HepG2 (cell line): ENCODE measurements at places on chromosomes 1 and 21.

- DNase-seq: no peak
Observed at GRCh38 chr1:234551032-234551378, 59.0 kb downstream of the IRF2BP2 start.

DNA sequence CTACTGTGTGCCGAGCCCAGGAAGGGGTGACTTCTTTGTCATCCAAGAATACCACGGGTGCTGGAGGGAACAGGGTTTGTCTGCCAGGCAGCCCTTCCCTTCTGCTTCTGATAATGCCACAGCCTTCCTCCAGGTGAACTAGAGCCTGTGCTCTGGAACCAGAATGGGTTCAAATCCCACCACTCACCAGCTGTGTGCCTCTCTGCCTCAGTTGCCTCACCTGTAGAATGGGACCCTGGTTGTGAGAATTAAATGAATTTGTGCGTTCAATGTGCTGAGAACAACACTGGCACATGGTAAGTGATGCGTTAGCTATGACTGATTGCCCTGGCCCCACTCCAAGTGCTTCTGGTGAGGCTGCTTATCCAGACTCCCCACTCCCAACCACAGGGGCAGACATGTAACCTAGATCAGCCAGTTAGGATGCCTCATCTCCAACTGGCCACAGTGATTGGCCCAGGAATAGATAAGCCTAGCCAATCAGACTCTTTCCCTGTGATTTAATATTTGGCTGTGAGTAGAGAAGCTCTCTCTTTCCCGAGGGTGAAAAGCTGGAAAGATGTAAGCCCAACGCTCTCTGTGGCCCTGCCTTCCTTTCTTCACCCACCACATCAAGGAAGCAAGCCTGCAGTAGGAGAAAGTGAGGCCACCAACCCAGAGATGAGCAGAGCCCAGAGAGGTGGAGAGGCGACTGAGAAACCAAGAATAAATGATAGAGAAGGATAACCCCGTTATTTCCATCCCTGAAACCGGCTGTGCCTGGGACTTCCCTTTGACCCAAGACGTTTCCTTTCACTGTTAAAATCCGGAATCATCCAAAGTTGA is 20.8 kb upstream of the LAPTM5 start:
- no peak for DNase-seq

DNA sequence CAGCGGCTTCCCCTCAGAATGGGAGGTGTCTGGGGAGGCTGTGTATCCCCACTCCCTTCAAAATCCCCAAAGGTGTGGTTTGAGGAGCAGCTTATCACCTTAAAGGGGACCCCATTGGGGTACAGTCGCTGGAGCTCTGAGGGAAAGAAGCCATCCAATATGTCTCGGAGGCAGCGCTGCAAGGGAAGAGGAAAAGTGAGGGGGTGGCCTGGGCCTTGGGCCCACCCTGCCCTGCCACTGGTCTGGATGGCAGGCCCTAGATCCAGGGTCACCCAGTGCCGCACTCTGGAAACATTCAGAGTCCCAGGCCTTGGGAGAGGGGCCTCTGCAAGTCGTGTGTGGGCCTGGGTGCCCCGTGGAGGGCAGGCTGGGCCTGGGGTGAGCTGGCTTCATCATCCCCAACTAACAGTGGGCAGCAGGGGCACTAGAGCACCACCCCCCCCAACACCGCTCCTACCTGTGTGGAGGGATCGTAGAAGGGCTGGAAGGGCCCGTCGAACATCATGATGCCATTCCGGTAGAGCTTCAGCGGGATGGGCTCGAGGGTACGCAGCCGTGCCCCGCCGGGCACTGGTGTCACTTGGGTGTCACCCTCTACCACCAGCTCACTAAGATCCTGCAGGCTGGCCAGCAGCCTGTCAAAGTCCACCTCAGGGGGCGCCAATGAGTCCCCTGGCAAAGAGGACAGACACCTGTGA is 5.6 kb downstream of the SH3BGRL3 start:
- DNase-seq: peak; percentile 73

GRCh38 chr1:31102501-31102950 is 37.0 kb upstream of the PUM1 start:
- DNase-seq: no peak

DNA sequence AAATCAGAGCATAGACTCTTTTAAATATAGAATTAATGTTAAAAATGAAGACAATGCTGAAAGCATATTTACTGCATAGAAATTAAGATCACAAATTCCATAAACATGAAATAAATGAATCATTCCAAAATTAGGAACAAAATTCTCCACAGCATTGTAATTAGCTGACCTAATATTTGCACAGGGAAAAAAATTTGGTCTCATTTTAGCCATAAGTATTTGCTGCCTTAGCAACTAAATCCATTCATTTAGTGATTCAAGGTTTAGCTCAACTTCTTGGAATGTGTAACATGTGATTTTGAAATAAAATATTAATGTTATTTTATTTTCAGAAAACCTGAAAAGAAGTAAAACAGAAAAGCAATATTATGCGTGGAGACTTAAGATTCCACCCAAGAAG is 25.5 kb downstream of the ADAMTS5 start:
- no peak for DNase-seq

DNA sequence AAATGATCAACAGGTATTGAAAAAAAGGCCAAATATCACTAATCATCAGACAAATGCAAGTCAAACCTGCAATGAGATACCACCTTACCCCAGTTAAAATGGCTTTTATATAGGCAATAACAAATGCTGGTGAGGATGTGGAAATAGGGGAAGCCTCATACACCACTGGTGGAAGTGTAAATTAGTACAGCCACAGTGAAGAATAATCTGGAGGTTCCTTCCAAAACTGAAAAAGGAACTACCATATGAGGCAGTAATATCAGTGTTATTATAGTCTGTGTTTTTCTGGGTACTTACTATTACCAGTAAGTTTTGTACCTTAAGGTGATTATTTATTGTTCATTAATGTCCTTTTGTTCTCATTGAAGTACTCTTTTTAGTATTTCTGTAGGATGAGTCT is 201.3 kb downstream of the MRPL39 start:
- DNase-seq: no peak

GRCh38 chr1:182841368-182841988 is 2.3 kb downstream of the DHX9 start:
- peak; percentile 5 for DNase-seq

GRCh38 chr1:56915960-56916359 is 49.9 kb downstream of the C8B start:
- peak; percentile 54 for DNase-seq

DNA sequence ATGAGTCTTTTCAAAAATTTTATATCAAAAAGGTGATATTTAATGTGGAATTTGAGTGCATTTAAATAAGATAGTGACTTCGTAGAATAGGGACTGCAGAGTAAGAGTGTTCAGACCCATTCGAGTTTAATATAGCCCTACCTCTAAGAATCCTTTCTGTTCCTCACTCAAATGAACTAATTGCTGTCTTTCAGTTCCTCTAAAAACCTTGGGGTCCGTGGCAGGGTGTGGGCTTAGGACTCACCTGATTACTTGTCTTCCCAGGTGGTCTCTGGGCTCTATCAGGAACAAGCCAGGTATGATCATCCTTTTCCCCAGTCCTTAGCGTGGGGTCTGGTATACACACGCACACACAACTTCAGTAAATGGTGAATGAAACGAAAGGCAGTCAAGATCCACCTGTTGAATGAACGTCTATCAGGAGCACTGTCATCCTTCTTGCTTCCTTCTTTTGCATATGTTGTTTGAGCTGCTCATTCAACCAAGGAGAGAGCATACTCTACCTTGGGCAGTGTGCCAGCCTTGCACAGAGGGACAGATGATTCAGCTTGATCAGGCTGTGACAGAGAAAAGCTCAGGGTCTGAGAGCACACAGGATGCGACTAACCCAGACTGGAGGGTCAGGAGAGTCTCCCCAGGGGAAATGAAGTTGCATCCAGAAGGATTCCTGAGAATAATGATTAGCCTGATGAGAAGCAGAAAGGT is 1.2 kb upstream of the RNF11 start:
- DNase-seq: peak; percentile 59

DNA sequence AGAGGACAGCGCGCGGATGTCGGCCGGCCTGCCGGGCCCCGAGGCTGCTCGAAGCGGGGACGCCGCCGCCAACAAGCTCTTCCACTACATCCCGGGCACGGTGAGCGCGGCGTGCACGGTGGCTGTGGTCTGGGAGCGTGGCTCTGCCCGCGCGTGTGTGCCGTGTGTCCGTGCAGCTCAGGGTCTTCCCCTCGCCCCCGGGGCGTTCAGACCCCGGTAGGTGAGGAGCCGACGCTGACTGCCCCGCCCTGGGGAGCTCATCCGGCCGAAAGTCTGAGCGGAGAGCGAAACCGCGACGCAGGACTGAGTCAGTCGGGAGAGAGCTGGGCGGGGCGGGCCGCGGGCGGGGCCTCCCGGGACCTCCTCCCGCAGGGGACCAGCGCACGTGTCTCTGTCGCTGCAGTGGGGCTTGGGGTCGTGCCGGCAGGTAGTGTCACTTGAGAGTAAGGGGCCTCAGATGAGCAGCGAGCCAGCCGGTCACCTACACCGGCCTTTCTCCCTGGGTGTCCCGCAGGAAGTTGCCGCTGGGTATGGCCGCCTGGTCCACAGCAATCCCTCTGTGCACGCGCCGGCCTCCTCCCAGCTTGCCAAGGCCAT is 520 bp downstream of the PLEKHN1 start:
- peak; percentile 31 for DNase-seq

DNA sequence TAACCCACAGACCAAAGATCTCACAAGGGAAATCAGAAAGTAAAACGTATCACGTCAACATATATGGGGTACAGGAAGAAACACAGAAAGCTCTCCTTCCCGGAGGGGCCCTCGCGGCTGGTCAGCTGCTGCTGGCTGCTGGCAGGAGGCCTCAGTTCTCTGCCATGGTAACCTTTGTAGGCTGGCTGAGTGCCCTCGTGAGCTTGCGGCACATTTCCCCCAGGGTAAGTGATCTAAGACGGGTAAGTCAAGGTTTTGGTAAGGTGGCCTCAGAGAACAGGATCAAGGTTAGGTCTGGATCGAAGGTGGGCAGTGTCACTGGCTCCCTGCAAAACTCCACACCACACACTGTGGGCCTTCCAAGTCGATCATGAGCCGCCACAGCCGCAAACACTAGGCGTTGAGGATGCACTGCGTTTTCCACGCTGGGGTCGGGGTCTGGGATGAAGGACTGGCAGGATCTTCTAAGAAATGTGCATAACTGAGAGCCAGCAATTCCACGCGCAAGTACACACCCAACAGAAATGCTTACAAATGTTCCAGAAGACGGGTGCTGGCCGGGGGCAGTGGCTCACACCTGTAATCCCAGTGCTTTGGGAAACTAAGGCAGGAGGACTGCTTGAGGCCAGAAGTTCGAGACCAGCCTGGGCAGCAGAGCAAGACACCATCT is 33.9 kb downstream of the WDR4 start:
- no peak for DNase-seq

- DNase-seq: no peak
Observed at GRCh38 chr21:37686991-37687810, 229.1 kb downstream of the KCNJ6 start.
